ENCODE measurements at places on chromosomes 7 and 10. TPM values are rescaled to one million over a fixed set of nuclear protein-coding genes. Genes with fewer than 3 reads are reported as not detected.

SLC39A12 gene
- total RNA-seq: not detected

WEE2 gene
- total RNA-seq: not detected

C10orf71 gene
- total RNA-seq: 0.09 TPM

SFTPA1 gene
- total RNA-seq: not detected

SHH gene
- total RNA-seq: 1.6 TPM

C7orf57 gene
- total RNA-seq: 0.57 TPM

TBATA gene
- not detected for total RNA-seq
